ENCODE measurements at places on chromosomes 3 and 15.
A peak's percentile ranks its signal among the peaks of the same experiment; 100 is the strongest.

- DNase-seq = no peak
These were observed 2.0 kb upstream of the IL16 start for GRCh38 chr15:81194723-81195122.

- no peak for DNase-seq
These were observed 9.9 kb upstream of the COMMD4 start for GRCh38 chr15:75325922-75326321.

DNA sequence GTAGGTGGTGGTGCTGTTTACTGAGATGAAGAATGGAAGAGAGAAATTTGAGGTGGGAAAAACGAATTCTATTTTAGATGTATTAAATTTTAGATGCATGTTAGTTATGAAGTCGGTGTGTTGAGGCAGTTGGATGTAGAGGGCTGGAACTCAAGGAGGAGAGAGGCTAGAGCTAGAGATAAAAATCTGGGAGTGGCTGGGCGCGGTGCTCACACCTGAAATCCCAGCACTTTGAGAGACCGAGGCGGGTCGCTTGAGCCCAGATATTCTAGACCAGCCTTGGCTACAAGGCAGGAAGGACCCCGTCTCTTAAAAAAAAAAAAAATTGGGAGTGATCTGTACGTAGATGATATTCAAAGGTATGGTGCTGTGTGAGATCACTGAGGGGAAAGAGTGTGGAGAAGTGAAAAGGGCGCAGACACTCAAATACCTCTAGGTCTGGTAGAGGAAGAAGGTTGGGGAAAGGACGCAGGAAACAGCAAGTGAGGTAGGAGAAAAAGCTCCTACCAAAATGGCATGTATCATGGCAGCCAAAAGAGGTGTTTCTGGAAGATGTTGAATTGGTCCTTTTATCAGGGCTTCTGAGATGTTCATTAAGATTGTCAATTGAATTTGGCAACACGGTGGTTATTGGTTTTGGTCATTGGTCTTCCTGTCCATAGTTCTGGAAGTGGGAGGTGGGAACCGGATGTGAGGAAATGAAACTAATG, 1.8 kb downstream of the YEATS2 start:
- DNase-seq = no peak

DNA sequence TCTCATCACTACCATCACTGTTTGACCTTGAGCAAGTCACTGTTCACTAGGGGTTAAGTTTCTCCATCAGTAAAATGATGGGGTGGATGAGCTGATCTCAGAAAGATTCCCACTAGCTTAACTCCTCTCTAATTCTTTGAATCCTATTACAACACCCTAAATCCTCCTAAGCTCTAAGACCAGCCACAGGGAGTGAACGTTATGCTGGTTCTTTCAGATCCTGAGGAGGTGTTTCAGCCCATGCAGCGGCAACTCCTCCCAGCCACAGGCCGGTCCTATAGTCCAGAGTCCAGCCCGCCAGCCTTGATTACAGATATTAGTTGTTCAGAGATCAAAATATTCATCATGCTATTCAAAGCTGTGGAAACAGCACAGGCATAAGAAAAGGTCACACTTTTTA, 15.1 kb downstream of the MB21D2 start:
- no peak for DNase-seq

DNA sequence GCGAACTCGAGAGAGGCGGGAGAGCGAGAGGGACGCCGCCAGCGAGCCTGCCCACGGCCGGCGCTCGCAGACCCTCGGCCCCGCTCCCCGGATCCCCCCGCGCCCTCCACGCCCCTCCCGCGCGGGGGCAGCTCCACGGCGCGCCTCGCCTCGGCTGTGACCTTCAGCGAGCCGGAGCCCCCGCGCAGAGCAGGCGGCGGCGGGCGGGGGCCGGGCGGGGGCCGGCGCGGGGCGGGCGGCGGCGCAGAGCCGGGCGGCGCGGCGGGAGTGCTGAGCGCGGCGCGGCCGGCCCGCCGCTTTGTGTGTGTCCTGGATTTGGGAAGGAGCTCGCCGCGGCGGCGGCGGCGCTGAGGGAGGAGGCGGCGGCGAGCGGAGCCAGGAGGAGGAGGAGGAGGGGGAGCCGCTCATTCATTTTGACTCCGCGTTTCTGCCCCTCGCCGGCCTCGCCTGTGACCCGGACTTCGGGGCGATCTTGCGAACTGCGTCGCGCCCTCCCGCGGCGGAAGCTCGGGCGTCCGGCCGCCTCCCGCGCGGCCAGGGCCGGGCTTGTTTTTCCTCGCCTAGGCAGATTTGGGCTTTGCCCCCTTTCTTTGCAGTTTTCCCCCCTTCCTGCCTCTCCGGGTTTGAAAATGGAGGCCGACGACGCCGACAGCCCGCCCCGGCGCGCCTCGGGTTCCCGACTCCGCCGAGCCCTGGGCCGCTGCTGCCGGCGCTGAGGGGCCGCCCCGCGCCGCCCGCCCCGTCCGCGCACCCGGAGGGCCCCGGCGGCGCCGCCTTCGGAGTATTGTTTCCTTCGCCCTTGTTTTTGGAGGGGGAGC, 524 bp downstream of the IGF1R start:
- DNase-seq = peak; percentile 58

DNA sequence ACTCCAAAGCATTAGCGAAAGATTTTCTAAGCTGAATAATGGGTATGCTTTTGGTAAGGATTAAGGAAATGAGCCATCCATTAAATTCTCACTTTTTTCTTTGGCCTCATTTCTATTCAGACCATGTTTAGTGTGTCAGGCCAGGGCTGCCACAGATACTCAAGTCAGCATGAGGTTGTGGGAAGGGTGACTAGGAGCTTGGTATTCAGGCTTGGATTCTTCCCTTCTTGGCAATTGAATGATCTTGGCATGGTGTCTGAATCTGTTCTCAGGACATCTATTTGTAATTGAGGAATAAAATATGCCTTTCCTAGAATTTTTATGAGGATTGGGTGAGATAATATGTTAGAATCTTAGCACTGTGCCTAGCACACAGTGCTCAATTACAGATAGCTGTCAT, 11.2 kb downstream of the CCNB2 start:
- DNase-seq = no peak

GRCh38 chr3:192188218-192188835, 539.0 kb downstream of the FGF12 start:
- peak; percentile 20 for DNase-seq

GRCh38 chr15:64536244-64536836, 76.0 kb downstream of the ZNF609 start:
- DNase-seq = no peak

- DNase-seq = no peak
These were observed 350.1 kb upstream of the PROK2 start for GRCh38 chr3:72134989-72135451.

GRCh38 chr15:41258750-41259471, 27.8 kb downstream of the CHP1 start:
- DNase-seq = peak; percentile 4

- no peak for DNase-seq
These were observed 501 bp downstream of the NDN start for GRCh38 chr15:23686466-23687142.

DNA sequence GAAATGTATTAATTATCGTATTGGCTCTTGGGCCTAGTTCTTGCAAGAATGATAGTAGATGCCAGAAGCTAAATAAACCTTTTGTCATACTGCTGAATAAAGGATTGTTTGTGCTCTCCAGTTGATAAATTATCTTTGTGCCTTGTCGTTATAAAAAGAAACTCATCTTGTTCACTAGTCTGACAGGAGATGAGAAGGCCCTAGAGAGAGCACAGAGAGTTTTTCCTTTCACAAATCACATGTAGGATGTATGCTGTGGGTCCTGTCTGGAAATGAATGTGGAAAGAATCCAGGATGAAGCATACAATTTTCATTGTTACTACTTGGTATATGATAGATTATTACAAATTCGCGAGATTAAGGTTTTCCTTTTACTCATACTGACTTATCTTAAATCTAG, 113.0 kb downstream of the NLGN1 start:
- DNase-seq = no peak

- no peak for DNase-seq
These were observed 95.9 kb upstream of the KLHL25 start for GRCh38 chr15:85890620-85890980.

DNA sequence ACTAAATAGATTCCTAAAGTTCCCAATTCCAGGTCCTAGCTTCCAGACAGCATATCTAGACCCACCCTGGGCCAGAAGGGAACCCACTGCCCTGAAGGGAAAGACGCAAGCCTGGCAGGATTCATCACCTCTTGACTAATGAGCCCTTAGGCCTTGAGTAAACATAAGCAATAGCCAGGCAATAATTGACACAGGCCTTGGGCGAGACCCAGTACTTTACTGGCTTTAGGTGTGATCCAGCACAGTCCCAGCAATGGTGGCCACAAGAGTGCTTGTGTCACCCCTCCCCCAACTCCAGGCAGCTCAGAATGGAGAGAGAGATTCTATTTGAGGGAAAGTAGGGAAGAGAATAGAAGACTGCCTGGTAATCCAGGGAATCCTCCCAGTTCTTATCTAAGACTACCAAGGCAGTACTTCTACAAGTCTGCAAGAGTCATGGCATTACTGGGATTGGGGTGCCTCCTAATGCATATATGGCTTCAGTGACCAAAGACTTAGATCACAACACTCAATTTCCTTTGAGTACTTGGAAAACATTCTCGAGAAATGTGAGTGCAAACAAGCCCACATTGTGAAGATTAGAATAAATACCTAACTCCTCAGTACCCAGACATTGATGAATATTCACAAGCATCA, 30.4 kb upstream of the WWTR1 start:
- DNase-seq = no peak

DNA sequence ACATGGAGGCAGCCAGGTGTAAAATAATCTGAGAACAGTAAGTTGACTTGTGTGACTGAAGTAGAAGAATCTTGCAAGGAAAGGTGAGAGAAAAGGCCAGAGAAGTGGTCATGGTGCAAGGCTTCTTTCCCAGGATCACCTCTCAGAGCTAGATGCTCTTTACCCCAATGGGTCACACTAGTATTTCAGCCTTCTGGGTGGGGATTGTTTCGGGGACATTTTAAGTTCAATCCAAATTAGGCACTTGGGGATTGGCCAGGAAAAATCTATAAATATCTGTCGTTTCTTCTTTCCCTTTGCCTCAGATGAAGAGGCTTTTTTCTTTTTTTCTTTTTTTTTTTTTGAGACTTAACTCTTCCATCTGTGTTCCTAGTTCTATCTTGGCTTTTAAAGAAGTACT, 188.0 kb downstream of the KLHL25 start:
- DNase-seq = no peak

DNA sequence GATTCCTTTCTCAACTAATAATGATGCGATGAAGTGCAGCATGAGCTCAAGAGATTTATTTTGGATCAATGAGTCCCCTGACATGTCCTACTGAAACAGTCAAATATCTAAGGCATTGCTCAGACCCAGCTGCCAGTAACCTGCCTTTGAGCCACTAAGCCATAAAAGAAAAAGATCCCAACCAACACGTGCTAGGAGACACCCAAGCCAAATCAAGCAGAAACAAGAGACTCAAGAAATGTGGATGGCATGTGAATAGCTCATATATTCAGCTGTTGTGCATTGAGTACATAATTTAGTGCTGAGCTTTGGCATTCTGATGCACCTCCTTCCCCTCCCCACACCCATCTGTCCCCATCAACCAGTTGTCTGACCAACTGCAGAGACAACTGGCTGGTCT, 29.2 kb downstream of the GJD2 start:
- no peak for DNase-seq

- DNase-seq = no peak
These were observed 100.7 kb downstream of the ZIC4 start for GRCh38 chr3:147305533-147306250.

DNA sequence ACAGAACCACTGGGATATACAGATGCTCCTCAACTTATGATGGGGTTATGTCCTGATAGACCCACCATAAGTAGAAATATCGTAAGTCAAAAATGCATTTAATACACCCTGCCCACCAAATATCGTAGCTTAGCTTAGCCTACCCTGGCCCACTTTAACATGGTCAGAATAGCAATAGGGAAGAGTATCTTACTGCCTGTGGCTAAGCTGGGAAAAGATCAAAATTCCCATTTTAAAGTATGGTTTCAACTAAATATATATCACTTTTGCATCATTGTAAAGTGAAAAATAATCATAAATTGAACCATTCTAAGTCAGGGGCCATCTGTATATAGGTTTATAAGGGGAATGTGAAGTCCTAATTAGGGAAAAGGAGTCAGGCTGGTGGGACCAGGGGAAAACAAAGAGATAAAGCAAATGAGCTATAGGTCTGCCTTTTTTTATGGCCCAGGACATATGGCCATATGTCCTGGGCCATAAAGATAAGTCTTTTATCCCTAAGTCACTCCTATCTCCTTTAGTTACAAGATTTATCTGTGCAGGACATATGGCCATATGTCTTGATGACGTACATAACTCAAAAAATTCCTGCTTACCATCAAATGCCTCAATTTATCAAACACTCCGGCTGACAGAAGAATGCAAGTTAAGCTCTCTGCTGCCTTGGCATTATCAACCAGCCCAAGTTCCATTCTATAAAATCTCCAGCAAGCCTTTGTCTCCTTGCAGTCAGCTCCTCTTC, 11.2 kb downstream of the RTP3 start:
- peak; percentile 60 for DNase-seq

GRCh38 chr3:143720381-143720780, 127.9 kb downstream of the SLC9A9 start:
- DNase-seq = no peak

- DNase-seq = no peak
These were observed 5.2 kb downstream of the SOX2 start for GRCh38 chr3:181716966-181717365.

- DNase-seq = no peak
These were observed 2.4 kb downstream of the DNAJA4 start for GRCh38 chr15:78266806-78267205.

- DNase-seq = no peak
These were observed 48.2 kb downstream of the C3orf85 start for GRCh38 chr3:109184726-109185125.

DNA sequence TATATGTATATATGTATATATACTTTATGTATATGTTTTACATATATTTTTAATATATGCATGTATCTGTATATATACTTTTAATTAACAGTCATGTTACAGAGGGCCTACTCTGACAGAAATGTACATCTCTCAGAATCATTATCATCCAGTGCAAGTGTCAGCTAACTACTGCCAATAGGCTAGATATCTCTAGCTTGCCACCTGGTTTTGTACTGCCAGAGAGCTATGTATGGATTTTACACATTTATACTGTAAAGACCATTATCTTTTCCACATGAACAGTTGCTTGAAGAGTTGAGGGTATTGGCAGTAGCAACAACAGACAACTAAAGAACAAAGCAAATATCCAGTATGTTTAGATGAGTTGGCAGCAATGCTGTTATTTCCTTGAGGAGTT, 99.7 kb upstream of the VGLL3 start:
- no peak for DNase-seq

- no peak for DNase-seq
These were observed 67.4 kb downstream of the CORO2B start for GRCh38 chr15:68646156-68646555.

DNA sequence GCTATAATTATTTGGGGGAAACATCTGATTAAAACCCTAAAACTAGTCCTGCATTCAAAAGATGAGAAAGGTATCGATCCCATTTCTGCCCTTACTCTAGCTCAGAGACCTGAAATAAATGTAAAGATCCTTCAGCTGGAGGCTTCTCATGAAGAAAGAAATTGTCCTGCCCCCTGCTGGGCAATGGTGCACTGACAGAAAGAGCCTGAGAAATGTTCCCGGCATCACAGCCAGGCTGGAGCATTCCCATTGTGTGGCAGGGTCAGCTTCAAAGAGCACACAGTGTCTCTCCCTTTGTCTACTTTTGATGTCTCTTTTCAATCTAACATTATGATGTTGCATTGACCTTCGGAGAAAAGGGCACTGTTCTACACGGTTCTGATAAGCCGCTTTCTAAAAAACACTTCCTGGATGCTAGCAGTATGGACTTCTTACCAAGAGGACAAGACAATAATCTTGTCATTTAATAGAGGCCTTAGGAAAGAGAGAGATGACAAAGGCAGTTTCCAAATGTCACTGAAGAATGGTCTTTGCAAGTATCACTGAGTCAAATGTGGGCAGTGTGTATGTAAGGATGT, 287.5 kb downstream of the MAGI1 start:
- DNase-seq = no peak

All from hematopoietic multipotent progenitor cell treated with erythropoietin and hydrocortisone succinate and interleukin-3 and kit ligand, for 17 days (in vitro differentiated cells).